ENCODE measurements at places on chromosomes 7 and 10.

GRCh38 chr10:60532696-60533468 is 143.2 kb upstream of the ANK3 start:
- DNase-seq: no peak

DNA sequence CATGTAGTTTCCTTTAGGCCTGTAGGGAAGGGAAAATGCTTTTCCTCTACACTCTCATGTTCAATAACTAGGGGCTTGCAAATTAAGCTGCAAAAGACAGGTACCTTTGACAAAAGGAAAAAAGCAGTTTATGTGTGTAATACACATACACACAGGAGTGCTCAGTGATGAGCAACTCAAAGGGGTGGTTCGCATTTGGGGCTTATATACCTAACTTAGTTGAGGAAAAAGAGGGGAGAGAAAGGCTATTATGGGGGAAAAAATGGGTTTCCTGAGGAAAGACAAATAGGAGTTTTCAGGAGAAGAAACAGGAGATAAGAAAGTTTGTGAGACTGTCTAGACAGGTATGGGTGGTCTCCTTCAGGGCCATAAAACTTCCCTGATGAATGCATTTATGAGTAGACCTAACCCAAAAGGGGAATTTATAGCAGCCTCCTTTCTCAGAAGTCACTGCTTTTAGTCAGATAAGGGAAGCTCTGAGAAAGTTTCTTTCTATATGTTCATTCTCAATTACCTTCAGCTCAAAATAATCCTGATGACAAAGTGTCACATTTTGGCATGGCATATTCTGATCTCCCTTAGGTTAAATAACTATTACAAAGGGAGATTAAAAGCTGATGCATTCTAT is 55.2 kb upstream of the EZH2 start:
- no peak for DNase-seq

DNA sequence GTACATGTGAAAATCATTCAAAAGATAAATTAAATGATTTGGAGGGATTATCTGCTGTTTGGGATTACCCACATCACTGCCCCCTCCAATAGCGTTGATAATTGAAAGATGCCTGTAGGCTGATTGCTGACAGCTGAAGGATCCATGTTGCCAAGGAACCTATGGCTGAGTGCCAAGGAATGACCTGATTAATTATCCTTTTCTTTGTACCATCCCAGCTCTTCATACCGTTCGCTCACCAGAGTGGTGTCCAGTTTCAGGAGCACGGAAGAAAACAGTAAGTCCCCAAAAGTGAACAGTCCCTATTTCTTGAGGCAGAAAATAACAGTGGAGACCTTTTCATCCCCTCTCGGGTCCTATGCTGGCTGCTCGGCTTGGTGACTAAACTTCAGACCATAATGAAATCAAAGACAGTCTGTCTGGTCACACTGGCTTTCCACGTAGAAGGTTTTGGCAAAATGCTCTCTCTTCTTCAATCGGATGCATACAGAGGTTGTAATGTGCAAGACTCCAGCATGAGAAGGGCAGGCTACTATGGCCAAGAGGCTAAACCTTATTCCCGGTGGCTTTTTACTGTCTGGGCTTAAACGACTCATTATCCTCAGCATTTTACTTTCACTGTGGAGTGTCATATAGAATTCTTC is 108.8 kb downstream of the SPAG6 start:
- no peak for DNase-seq

- DNase-seq: no peak
These were observed 108.2 kb upstream of the NFE2L3 start for GRCh38 chr7:26043801-26044200.

GRCh38 chr7:42237811-42238541 is 967 bp upstream of the GLI3 start:
- DNase-seq: no peak

DNA sequence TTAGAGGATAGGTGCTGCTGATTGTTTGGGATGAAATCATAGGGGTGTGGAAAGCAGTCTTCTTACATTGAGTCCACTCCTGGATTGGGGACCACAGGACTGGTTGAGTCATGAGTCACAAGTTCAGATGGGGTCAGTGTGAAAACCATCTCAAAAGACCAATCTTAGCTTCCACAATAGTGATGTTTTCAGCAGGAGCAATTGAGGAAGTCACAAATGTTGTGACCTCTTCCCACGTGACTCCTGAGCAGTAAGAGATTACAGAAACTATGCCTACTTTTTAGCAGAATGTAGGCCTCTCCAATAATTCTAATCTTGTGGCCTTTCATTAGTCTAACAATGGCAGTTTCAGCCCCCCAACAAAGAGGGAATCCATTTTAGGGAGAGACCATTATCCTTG is 256.9 kb upstream of the CDC14C start:
- DNase-seq: no peak

- no peak for DNase-seq
These were observed 194.0 kb downstream of the DOCK4 start for GRCh38 chr7:112012242-112012641.

GRCh38 chr7:142331941-142332340 is 74.1 kb upstream of the PRSS58 start:
- no peak for DNase-seq

- DNase-seq: no peak
These were observed 58.4 kb upstream of the MACROH2A2 start for GRCh38 chr10:69994262-69994661.

- DNase-seq: no peak
These were observed 26.7 kb downstream of the PLPP4 start for GRCh38 chr10:120483651-120484301.

DNA sequence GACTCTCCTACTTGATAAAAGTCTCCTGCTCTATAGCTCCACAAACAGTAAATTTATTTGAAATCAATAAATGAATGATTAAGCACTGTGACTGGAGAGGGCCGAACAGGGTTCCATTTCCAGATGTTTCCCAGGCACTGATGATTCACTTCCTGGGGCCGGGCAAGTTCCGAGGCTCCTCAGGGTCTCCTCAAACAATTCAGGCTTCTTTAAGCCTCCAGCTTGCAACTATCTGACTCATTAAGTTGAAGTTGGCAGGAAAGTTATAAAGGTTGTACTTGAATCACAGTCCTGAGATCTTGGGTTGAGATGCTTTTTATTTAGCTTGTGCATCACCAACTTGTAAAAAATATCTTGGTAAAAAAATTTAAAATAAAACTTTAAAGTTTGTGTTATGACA is 612.9 kb downstream of the DNAJB6 start:
- DNase-seq: no peak

DNA sequence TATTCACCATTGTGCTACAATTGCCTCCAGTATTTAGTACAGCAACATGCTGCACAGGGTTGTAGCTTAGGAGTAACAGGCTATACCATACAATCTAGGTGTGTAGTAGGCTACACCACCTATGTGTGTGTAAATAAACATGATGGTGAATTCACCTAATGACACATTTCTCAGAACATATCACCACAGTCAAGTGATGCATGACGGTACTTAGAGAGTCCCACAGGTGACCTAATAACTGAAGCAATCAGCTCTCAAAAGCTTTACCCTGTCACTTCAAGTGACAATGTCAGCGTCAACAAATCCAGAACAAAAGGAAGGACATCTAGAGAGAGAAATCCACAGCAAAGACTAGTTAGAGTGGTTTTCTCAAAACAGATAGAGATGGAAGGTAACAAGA is 38.8 kb downstream of the CCNJ start:
- DNase-seq: peak; percentile 26

GRCh38 chr7:124996778-124997177 is 67.2 kb upstream of the POT1 start:
- no peak for DNase-seq

- no peak for DNase-seq
These were observed 240.4 kb downstream of the KIAA1217 start for GRCh38 chr10:24449321-24449740.

- no peak for DNase-seq
These were observed 132.2 kb downstream of the MAD1L1 start for GRCh38 chr7:2100278-2101208.

DNA sequence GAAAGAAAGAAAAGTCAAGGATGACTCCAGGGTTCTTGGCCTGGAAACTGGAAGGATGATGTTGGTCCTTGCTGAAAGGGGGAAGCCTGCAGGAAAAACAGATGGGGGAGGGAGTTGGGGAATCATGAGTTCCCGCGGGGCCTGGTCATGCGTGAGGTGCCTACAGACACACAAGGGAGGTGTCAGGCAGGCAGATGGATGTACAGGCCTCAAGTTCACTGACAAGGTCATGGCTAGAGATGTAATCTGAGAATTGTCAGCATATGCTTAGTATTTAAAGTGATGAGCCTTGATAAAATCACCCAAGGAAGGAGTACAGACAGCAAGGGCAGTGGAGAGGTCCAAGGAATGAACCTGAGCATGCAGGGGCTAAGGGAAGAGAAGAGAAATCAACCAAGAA is 46.8 kb downstream of the DLG5 start:
- no peak for DNase-seq

GRCh38 chr7:45244981-45245380 is 87.4 kb downstream of the RAMP3 start:
- no peak for DNase-seq

DNA sequence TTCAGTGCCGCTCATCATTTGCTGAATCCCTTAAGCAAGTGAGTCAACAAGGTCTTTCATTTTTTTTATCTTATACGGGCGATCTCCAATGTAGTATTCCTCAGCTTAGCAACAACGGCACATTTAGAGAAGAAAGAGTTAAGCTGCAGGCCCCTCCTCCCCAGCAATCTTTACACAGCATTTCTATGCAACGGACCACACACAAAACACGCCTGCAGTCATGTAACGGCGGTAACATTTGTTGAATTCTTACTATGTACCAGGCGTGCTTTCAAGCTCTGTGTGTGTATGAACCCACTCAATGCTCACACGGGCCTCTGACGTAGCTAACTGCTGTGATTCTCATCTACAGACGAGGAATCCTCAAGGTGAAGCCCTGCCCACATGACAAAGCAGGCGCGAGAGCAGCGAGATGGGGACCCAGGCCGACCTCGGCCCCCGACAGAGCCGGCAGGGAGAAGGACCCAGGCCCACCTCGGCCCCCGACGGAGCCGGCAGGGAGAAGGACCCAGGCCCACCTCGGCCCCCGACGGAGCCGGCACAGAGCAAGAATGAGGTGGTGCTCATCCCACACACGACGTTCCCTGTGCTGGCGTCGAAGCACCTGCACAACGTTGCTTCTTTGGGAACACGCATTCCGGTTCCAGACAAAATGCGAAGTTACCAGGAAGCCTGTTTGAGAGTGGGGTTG is 240.7 kb downstream of the ZMYND11 start:
- no peak for DNase-seq

DNA sequence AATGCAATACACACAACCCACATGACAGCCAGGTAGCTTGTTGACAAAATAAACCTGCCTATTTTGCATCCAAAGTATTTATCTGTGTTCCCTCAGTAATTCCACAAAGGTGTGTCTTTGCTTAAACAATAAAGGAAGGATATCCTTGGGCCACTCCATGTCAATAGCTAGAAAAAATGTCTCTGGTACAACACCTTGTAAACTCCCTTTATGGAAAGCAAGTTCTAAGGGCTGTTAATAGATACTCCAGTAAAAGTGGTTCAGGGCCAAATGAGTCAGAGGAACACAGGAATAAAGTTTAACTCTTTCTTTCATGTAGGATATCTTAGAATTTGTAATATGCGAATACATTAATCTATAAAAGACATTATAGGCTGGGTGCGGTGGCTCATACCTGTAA is 96.9 kb upstream of the LRRTM3 start:
- no peak for DNase-seq

DNA sequence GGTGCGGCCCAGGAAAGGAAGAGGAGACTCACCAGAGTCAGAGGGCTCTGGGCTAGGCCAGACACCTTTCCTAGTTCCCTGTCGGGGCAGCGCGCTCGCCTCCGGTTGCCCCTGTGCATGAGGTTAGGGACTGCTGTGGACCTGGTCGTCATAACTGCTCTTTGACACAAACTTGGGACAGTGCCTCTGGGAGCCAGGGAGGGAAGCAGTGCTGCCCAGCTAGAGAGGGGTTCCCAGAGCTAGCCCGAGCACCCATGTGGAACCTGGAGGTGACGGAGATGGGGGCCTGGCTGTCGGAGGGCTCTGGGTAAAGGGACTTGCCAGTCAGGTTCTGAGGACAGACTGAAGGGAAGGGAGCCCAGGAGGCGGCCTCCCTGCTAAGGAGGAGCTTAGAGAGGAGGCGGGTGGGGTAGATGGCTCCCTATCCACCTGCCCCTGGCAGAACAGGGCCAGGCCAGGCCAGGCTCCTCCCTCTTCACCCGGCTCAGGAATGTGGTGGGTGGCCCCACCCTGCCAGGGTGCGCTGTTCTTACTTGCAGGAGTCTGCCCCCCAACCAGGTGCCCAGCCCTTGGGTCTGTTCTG is 29.7 kb downstream of the AGAP3 start:
- DNase-seq: no peak

DNA sequence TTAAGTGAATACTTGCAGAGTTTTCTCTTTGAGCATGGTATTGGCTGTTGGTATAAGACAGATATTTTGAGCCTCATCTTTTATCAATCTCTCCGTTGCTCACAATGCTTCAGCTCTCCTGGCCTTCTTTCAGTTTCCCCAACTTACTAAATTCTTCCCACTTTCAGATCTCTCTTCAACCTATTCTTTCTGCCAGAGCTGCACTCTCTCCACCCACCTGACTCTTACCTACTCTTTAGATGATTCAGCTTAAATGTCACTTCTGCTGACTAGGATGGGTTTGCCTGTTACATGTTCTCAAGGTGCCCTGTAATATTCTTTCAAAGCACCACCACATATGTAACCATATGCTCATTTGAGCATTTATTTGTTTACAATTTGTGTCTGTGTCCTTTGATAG is 1.6 kb downstream of the EXOSC1 start:
- DNase-seq: no peak

DNA sequence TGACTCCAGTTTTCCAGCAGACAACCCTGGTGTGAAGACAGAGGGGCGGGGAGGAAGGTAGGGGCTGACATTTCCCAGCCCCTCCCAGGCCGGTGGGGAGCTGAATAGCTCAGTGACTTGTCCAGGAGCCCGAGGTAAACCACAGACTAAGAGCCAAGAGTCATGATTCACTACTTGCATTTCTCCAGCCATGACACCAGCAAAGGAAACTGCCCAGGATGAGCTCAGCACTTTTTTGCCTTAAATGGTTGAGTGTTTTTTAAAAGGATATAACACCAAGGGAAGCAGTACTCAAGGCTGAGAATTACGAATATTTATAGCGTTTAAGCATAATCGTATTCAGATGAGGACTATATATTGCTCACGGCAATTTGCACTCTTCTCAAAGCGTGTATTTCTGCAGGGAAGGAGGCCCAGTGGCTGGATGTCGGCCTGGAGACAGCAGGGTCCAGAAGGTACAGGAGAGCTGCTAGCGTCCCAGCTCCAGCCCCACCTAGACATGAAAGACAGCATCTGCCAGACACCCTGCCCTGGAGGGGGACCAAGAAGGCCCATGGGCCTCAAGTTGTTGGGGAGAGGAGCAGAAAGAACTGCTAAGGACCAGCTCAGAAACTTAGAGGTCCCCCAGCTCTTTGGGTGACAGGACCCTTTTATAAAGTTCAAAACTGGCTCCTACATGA is 141.4 kb downstream of the GRID1 start:
- no peak for DNase-seq

GRCh38 chr10:2658780-2659179 is 408.6 kb upstream of the PFKP start:
- no peak for DNase-seq

- DNase-seq: peak; percentile 69
These were observed 24.2 kb upstream of the MACC1 start for GRCh38 chr7:20241194-20241910.

GRCh38 chr10:70586348-70586930 is 16.1 kb downstream of the PRF1 start:
- DNase-seq: no peak

- DNase-seq: no peak
These were observed 550.4 kb downstream of the TCERG1L start for GRCh38 chr10:130761032-130761575.

GRCh38 chr10:110530131-110530831 is 32.6 kb downstream of the DUSP5 start:
- no peak for DNase-seq

Measured in NCI-H187 treated with DMSO at 0.1 percent for 48 hours (cell line).